ENCODE measurements at places on chromosomes 7 and 10.

GRCh38 chr7:103727982-103728610 is 261.4 kb downstream of the RELN start:
- no peak for DNase-seq

DNA sequence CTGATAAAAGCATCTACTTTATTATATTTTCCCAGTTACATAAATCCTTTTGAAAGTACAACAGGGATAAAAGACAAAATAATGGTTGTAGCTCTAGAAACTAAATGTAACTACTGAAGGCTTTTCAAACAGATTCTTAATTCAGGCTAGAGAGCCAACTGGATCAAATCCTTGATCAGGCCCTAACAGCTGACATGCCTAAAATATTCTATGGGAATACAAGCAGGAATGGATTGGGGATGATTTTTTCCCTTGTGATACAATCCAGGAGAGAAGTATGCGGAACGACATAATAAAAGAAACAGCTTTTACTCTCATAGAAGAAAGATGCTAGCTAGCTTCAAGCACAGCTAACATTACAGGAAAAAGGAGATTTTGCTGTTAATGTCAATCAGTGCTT is 49.0 kb downstream of the NT5C2 start:
- DNase-seq = no peak

DNA sequence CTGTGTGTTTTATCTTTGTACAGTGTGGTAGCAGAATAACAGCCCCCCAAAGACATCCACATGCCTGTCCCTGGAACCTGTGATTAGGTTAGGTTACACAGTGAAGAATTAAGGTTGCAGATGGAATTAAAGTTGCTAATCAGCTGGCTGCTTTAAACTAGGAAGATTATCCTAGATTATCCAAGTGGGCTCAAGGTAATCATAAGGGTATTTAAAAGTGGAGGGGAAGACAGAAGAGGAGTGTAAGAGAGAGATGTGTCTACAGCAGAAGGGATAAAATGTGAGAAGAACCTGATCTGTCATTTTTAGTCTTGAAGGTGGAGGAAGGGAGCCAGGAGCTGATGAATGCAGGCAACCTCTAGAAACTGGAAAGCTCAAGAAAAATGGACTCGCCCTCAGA is 117.6 kb downstream of the ARHGAP22 start:
- no peak for DNase-seq

DNA sequence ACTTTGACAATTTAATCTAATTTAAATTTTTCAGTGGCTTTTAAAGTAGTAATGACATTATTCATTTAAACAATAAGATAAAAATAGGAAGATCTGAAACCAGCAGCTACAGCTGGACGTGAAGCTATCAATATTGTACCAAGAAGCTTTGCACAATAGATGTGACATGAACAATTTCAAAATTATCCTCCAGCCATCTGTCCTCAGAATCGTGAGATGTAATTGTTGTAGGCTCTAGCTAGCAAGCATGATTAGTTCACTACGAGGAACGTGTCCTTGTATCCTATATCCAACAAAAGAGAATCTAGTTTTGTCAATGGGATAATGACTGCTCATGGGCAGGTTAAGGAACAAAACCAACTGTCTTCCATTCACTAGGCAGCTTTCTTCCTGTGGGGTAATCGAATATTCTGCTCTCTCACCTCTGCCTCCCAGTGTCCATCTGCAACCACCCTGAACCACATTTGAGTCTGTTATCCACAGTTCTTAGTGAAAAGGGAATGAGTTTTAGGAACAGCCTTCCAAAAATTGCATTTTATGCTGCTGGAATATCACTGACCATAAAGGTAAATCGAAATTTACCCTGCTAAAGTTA is 247.3 kb downstream of the PARD3 start:
- no peak for DNase-seq

GRCh38 chr10:80503584-80504157 is 34.0 kb upstream of the SH2D4B start:
- DNase-seq = no peak

DNA sequence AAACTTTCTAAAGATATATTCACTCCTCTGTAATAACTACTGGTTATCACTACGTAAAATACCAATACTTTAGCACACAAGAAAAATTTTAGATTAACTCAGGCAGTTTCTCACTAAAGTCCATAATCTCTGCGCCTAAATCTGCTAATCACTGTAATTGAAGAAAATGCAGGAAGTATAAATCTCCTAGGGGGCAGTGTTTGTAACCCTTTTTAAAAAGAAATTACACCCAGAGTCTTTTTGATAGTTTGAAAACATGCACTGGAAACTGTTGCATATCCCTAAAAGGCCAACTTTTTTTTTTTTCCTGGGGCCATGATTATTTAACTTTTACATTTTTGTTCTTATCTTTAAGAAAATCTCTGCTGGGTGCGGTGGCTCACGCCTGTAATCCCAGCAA is 209.6 kb downstream of the KIAA1217 start:
- DNase-seq = no peak

Data from esophagus squamous epithelium (tissue), 5 donors.